Muscle of arm (tissue), 14 donors: ENCODE measurements at places on chromosomes 12 and 14. TPM values are rescaled to one million over a fixed set of nuclear protein-coding genes. Genes with fewer than 3 reads are reported as not detected.

DNA sequence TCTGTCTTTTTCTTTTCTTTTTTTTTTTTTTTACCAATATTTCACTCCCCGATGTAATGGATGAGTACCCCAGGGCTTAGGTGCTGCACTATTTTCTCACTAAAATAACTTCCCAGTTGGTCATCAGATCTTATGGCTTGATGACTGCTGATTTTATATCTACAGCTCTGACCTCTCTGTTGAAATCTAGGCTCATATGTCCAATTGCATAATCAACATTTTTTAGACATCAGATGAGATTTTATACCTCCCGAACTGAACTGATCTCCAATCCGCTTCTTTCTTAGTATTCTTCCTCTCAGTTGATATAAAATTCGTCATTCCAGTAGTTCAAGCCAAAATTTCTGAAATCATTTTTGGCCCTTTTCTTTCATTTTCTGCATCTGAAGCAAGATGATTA lies 1236.5 kb downstream of the SLC16A7 start:
- DNase-seq: peak; percentile 4

DNA sequence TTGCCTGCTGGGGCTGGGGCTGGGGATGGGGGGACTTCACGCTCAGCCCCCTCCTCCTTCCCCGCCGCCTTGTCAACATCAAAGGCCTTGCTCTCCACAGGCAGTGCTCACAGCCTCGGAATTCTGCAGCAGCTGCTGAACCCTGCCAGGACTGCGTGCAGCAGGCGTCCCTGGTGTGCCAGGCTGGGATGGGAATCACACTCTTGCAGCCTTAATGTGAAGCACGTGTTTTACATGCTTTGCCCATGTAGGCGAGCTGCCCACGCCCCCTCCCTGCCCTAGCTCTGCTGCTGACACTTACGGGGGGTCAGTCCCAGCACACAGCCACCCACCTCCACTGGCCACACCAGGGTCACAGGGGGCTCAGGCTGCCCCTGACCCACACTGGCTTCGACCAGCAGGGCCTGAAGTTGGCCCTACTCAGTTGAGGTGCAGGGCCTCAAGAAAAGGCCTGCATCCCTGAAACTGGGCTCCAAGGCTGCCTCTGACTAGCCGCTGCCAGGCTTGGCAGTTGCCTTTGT lies 276.2 kb upstream of the RTL1 start:
- no peak for DNase-seq

DNA sequence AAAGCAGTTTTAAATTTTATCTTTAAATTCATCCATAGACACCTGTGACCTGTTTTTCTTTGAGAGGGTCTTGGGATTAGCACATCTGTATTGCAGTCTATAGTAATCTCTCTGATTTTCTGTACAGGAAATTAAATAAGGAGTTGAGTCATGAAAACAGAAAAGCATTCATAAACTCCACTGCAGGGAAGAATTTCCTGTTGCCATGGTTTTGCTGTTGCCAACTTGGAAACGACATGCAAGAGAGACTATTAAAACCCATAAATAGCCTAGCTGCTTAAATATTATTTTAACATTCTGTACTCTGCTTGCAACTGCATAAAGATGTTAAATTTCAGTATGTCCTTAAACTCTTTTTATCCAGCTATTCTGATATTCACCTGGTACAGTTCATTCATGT lies 281.0 kb upstream of the RGS6 start:
- DNase-seq: peak; percentile 78

GRCh38 chr14:72565149-72565559 lies 328.7 kb downstream of the DPF3 start:
- no peak for DNase-seq

FOXN4 gene
- polyA plus RNA-seq: not detected

DNA sequence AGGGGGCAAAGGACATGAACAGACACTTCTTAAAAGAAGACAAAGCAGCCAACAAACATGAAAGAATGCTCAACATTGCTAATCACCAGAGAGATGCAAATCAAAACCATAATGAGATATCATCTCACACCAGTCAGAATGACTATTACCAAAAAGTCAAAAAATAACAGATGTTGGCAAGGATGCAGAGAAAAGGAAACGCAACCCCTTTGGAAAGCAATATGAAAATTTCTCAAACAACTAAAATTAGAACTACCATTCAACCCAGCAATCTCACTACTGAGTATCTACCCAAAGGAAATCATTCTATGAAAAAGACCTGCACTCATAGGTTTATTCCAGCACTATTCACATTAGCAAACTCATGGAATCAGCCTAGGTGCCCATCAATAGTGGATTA lies 25.6 kb downstream of the MDM1 start:
- DNase-seq: no peak
